ENCODE measurements at places on chromosomes 4 and X. TPM values are rescaled to one million over a fixed set of nuclear protein-coding genes. Genes with fewer than 3 reads are reported as not detected.

DNA sequence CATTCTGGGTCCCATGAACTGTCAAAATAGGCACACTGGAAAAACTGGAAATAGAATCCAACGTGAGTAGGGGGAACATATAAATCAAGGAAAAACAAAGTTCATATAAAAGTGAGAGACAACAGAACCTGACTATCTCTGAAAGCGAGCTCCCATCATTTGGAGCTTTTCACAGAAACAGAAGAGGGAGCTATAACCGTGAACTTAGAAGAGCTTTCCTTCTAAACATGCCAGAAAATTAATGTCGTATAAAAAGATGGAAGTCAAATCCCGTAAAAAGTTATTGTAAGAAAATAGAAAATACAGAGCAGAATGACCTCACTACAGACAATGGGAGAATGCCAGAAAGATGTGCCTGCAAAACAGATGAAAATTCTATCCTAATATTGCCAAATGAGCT is 23.9 kb upstream of the HSD17B10 start:
- DNase-seq: no peak

DNA sequence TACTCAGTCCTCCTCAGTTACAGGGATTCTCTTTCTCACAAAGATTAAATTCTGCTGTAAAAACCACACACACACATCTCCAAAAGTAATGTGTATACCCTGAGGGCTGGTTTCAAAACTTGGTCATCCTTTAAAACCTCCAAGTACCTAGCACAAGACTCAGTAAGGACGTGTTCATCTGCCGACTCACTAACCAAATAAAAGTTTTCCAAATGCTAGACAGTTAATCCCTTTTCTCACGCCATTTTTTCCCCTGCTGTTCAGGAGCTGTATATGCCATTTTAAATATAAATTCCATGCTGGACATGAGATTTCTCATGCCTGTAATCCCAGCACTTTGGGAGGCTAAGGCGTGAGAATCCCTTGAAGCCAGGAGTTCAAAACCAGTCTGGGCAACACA is 3.9 kb upstream of the SAT1 start:
- DNase-seq: no peak

- no peak for DNase-seq
Observed at GRCh38 chr4:891747-892146, 40.4 kb downstream of the GAK start.

DNA sequence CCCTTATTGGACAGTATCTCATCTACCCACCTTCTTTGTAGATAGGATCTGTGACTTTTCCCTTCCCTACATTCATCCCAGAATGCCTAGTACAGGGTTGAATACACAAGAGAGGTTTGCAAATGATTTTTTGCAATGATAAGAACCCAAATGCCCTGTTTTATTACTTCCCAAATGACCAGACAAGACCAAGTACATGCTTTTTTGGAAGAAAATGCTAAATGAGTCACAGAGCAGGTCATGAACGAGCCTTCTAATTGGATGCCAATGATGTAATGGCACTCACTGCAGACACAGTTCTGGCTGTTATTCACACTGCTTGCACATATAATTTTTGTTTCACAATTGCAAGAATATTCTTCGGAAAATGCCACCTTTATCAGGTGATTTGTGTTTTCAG is 17.8 kb upstream of the GABRQ start:
- DNase-seq: no peak

DNA sequence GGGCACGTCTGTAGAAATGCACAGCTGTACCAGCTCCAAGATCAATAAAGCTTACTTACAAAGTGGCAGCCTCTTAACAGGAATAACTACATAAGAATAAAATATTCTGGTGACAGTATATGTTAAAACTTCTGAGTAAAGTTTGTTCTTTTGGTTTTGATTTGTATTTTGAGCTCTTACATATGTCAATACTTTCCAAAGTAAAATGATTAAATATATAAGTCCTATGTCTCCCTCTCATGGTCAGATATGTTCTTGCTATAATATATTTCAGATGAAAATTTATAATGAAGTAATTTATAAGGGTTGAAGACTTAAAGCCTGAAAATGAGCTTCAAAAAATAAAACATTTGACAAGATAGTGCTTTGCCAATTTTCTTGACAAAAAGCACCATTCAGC is 254.4 kb downstream of the NPFFR2 start:
- no peak for DNase-seq

DNA sequence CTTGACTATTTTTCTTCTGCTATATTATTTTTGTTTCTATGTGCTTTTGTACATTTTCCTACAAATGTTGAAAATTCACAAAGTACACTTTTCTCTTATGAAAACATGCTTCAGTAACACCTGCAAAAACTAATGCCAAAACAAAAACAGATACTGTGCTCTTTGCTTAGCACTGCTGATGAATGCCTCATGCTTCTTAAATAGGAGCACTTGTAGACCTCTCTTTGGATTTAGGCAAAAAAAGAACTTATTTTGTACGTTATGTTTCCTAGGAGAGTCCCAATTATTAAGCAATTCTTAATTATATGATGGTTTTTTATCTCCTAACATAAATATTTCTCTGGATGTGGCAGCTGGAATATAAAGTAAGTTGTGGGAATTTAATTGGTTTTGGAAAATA is 285.0 kb upstream of the ARSJ start:
- no peak for DNase-seq

- DNase-seq: no peak
Observed at GRCh38 chr4:15703439-15703838, 574 bp downstream of the BST1 start.

- DNase-seq: no peak
Observed at GRCh38 chrX:13994104-13994503, 35.6 kb downstream of the GEMIN8 start.

DNA sequence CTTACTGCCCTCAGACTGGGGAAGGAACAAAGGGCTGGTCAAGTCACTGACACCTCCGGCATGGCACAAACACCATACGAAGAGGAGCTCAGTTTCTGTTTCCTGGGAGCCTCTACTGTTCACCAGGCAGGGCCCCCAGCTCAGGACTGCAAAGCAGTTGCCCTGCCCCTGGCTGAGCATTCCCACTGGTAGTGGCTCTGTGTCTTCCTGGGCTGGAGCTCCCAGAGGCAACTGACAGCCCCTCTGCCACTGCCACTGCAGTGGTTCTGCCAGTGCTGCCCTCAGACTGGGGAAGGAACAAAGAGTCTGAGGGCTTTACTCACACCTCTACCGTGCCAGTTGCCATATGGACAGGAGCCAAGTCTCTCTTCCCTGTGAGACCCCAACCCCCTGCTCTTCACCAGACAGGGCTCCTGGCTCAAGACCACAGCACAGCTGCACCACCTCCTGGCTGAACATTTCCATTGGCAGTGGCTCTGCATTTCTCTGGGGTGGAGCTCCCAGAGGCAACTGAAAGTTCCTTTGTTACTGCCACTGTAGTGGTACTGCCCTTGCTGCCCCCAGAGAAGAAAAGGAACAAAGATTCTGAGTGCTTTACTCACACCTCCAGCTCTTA is 67.9 kb downstream of the SMARCA5 start:
- no peak for DNase-seq

DNA sequence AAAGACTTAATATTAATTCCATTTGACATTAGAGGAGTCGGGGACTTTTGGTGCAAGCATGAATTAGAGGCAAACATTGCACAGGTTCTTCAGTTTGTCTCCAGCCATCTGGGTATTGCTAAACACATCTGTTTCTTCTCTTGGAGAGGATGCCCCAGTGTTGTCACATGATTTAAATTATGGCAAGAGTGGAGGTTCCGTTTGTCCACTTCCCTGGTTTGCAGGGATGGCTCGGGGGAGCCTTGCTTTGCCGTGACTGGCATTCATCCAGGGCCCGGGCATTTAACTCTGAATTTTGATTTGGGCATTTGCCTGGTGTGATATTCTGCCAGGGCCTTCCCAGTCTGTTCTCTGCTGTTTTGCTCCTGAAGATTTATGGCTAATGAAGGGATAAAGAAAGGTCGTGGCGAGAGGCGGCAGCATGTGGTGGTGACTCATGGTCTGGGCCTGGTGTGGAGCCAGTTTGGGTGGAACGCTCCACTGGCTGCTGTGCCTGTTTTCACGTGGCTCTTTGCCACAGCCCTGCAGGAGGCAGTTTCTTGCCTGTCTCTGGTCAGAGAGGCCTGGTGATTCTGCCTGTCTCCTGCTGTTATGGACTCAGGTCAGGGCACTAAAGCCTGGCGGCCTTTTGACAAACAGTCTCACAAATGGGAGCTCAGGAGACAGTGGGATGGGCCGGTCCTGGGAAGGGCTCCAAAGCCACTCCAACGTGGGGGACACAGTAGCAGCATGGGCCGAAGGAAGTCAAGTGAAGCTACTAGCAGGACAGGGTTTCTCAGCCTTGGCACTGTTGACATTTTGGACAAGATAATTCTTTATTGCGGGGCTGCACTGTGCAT is 99.4 kb upstream of the PGRMC2 start:
- DNase-seq: no peak

DNA sequence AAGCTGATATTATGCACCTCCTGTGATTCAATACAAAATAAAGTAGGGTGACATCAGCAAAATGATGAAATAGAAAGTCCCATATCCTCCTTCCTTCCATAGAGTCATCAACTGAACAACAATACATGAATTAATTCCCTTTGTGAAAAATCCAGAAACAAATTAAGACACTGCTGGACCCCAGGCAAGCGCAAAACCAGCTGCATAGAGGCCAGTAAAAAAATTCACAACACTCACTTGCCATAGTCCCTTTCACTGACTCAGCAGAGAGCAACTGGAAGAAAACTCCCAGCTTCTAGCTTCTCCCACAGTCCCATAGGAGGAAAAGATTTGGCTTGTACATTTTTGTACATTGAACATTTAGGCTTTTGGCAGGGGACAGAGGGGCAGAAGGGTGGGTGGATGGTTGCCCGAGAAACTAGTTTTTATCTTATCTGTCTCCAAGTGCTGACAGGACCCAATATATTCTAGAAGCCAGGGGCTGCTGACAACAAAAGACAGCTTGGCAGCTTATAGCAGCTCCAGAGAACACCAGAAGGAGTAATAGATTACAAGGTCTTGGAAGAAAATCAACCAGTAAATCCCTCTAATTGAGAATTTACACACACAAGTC is 124.6 kb downstream of the NDST3 start:
- no peak for DNase-seq

The NUP62CL gene
- total RNA-seq: 1.4 TPM

The C4orf50 gene
- 0.02 TPM for total RNA-seq

The IL13RA2 gene
- not detected for total RNA-seq

The NR3C2 gene
- total RNA-seq: 4.5 TPM

The L1CAM gene
- 7.3 TPM for total RNA-seq

The DAPP1 gene
- total RNA-seq: 144 TPM

The HS6ST2 gene
- not detected for total RNA-seq

The KLHL15 gene
- total RNA-seq: 7.3 TPM

Data from activated B cell treated with CpG ODN at 0.5 μM for 24 hours (primary cell).